ENCODE measurements at places on chromosomes 5 and 9.

DNA sequence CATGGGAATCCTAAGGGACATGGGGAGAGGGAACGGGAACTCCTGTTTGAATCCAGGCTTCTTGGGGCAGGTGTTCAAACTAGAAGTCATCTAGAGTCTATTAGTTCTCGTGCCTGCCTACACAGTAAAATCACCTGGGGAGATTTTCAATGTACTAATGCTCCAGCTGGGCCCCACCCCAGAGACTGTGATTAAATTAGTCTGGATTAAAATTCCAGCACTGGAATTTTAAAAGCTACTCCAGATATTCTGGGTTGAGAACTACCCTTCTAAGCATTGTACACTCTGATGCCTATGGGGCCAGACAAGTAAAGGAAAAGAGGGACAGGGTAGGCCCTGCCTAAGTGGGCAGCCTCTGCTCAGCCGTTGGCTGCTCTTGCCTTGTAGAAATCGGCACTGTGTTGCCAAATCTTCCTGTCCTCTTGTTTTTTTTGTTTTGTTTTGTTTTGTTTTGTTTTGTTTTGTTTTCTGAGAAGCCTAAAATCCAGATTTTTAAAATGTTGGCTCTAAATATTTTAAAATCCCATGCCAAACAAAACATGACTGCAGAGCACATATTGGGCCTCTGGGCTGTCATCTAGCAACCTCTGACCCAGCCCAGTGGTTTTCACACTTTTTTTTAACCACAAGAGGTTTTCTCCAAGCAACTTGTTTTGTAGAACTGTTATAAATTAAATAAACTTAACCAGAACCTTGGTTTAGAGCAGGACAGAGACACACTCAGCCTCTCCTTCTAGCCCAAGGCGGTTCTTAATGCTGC is 29.0 kb downstream of the ADRB2 start:
- no peak for DNase-seq

DNA sequence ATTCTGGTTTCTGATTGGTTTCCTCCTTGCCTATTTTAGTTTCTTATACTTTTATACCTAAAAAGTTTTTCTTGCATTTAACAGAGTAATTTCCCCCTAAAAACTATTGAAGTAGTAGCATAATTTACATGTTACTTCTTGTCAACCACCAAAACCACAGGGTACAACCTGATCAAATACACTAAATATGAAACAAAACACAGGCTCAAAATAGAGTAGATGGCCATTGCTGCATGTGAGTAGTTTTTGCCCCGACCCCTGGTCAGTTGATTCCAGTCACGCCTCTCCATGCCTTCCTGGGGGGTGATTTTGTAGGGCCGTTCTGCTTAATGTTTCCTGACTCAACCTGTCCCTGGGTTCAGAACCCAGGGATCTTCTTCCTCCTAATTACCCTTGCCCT is 101.8 kb downstream of the TLE4 start:
- DNase-seq: no peak

- DNase-seq: peak; percentile 14
Observed at GRCh38 chr9:95572381-95573151, 55.8 kb upstream of the PTCH1 start.

DNA sequence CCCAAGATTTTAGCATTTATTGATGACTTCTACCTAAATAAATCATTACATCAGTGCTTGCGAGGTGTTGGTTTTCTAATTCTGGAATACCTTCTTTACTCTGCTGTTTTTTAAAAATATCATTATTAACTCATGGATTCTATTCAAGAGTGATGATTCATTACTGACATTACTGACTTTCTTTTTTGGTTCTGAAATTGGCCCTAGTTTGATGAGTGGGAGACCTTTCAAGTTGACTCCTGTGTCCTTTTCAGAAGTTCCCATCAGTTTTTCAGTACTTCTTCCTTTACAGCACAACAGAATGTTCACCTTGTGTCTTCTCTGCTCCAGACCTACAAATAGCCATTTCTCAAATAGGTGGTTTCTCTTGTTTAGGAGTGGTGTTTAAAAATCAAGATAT is 114.1 kb downstream of the PCSK5 start:
- no peak for DNase-seq

- peak; percentile 97 for DNase-seq
Observed at GRCh38 chr9:127059765-127060361, 62.6 kb downstream of the ANGPTL2 start.

DNA sequence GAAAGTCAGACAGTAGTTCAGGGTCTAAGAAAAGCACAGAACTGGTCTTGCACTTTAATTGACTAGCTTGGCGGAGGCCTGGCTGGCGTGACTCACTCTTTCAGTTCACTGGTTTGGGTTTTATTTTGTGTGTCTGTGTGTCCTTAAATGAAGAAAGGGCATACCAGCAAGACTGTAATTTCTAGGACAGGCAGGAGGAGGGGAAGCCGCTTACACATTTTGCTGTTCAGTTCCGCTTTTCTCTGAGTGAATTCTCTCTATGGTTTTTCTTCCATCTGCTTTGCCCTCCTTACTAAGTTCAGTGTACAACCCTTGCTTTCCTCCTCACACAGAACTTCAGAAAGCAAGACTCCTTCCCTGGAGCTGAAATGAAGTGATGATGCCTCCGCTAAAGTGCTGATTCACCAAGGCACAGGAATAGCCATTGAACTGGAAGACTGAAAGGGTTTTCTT is 150.8 kb downstream of the MEF2C start:
- DNase-seq: no peak

GRCh38 chr5:171537070-171537849 is 117.8 kb downstream of the FGF18 start:
- DNase-seq: peak; percentile 14

DNA sequence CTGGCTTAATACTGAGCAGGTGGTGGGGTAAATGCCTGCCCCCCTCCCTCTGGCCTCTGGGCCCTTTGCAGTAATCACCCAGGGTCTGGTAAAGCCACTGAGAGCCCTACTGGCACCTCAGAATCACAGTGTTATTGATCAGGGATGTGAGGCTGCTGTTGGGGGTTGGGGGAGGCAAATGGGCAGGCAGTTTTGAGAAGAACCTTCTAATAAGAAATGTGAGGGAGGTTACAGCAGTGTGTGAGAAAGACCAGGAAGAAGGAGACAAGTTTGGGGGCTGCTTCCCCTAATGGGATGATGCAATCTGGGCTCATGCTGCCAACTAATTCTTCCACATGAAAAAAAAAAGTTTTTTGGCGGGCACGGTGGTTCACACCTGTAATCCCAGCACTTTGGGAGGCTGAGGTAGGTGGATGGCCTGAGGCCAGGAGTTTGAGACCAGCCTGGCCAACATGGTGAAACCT is 3.1 kb upstream of the B4GALT7 start:
- DNase-seq: no peak

DNA sequence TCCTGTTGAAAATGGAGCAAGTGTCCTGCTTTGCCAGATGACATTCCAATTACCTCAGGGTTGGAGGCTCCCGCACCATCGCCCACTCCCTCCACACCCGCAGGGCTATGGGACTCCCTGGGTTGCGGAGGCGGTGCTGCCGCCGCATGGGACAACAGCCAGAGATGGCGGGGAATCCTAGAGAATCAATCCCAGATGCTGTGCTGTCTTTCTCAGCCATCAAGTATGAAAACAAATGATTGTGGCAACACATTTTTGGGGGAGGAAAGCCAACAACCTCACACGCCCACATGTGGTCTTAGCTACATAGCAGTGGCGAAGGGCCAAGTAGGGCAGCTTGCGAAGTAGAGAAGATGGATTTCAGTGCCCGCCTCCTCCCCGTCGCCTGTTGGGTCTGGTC is 46.7 kb downstream of the IL31RA start:
- DNase-seq: no peak

- DNase-seq: no peak
Observed at GRCh38 chr5:14330729-14331385, 187.7 kb downstream of the TRIO start.

DNA sequence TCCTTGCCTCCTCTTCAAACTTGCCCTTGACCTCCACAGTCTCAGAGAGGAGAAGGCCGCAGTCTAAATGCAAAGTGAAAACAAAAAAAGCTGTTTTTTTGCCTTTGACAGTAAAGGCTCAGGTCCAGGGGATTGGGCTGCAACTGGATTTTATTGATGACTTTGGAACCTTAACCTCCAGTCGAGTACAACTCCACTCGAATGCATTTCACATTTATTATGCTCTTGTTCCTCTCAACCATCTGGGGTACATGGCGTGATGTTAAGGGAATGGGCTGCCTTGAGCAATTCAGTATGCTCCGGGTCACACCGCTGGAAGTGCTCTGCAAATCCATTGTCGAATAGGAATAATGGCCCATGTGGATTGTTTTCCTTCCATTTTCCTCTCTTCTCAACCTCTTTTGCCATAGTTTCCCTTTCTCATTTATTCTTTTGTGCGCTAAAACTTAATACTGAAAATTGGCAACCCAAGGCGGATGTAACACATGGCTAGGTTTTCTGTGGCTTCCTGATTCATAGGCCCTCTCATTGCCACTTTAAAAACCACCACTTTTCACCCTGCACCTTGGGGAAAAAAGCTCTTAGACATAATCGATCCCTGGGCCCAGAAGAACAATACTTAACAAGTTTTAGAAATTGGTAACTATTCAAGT is 34.3 kb downstream of the ITK start:
- peak; percentile 4 for DNase-seq

- DNase-seq: peak; percentile 51
Observed at GRCh38 chr9:100324594-100325200, 28.0 kb downstream of the TEX10 start.

GRCh38 chr9:24820196-24820595 is 274.5 kb upstream of the IZUMO3 start:
- DNase-seq: no peak

DNA sequence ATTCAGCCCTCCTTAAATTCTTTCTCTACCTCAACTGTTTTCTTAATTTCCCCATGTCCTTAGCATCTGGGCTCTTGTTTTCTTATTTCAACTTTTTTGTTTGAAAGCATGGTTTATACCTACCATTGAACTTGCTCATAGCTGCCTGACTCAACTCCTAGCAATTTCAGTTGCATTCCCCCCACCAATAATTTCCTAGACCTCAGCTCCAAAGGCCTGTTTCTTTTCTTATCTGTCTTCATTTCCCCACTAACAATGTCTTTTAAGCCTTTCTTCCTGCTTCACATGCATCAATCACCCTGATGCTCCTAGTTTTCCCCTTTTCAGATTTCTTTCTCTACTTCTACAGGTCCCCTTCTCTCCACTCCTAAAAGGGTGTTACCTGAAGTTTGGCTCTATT is 129.7 kb upstream of the PDE4D start:
- DNase-seq: no peak

GRCh38 chr5:34509392-34509791 is 146.7 kb upstream of the RAI14 start:
- no peak for DNase-seq

DNA sequence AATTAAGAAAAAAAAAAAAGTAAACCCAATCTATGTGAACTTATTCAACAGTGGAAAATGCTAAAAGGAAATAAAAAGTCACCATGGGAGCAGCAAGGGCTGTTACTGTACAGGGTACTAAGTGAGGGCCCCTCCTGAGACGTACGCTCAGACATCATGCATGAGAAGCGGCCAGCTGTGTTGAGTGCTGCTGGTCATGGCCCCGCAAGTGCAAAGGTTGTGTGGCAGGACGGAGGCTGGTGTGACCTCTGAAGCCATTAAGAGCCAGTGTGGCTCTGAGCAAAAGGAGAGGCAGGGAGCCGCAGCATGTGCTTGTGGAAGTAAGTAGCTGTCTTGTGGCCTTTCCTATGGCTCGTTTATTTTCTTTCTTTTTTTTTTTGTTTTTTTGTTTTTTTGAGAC is 3.1 kb upstream of the ZNF79 start:
- no peak for DNase-seq

- no peak for DNase-seq
Observed at GRCh38 chr5:150301901-150302300, 804 bp downstream of the ARSI start.

GRCh38 chr5:113299591-113299990 is 135.2 kb downstream of the TSSK1B start:
- DNase-seq: no peak

GRCh38 chr9:70639853-70640814 is 225.7 kb upstream of the KLF9 start:
- DNase-seq: peak; percentile 75

- no peak for DNase-seq
Observed at GRCh38 chr9:116697887-116698286, 10.8 kb downstream of the TRIM32 start.

DNA sequence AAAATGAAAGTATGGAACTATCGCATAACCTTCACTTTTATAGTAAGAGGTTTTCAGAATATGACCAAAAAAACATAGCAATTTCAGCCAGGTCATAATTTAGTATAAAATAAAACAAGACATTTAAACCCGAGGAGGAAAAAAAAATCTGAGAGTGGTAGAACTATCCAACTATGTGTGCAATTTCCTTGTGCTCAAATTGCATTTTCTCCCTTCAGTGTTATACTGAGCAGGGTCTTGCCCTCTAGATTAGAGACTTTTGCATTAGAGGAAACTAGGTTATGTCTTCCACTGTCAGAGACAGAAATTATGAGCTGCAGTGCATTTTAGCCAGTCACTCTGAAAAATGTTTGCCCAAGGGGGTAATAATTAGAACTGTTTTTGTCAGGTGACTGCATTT is 330.6 kb downstream of the NR2F1-AS1 start:
- DNase-seq: peak; percentile 15

- DNase-seq: no peak
Observed at GRCh38 chr5:141780240-141780951, 97.8 kb downstream of the PCDH1 start.

GRCh38 chr5:17189381-17190036 is 27.9 kb upstream of the BASP1 start:
- DNase-seq: peak; percentile 80

DNA sequence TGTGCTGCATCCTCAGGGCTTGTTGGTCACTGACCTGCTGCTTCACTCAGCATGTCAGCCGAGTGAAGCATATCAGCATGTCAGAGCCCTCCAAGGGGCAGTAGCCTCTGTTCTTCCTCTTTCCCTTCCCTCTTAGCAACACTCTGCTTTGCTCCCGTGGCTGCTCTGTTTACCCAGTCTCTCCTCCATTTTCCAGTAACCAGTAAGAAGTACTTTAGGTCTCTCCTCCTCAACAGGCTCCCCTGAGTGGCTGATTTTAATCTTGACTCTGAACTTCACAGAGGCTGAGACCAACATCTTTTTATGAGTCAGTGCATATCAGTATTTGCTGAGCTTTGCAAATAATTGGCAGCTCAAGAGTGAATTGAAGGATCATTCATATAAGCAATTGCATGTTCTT is 18.6 kb upstream of the ADRB2 start:
- no peak for DNase-seq

- no peak for DNase-seq
Observed at GRCh38 chr5:170648541-170648940, 135.0 kb upstream of the GABRP start.

GRCh38 chr5:158897444-158898160 is 202.1 kb downstream of the EBF1 start:
- DNase-seq: no peak

DNA sequence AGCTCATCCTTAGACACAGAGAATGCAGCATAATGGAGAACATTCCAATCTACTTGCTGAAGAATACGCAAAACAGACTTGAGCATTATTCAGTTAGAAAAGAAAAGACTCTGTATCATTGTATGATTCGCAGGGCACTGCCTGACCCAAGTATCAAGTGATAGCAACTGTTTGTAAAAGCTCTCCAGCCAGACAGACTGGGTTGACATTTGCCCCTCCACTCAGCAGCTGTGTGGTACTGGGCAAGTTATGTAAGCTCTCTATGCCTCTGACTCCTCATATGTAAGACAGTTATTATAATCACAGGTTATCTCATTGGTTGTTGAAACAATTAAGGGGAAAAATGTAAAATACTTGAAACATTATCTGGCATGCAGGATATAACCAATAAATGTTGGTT is 505.0 kb downstream of the ELAVL2 start:
- no peak for DNase-seq
